ENCODE measurements at places on chromosomes 11 and 22. TPM values are rescaled to one million over a fixed set of nuclear protein-coding genes. Genes with fewer than 3 reads are reported as not detected.

The MUC5B gene
- polyA plus RNA-seq, result 0.12 TPM

The PGA5 gene
- polyA plus RNA-seq, result 0.37 TPM

The PLEKHB1 gene
- polyA plus RNA-seq, result 9.0 TPM

The KRTAP5-10 gene
- polyA plus RNA-seq, result 0.53 TPM

The CREB3L1 gene
- polyA plus RNA-seq, result 12.2 TPM

The SUSD2 gene
- polyA plus RNA-seq, result 15.1 TPM

The ATXN10 gene
- 312 TPM for polyA plus RNA-seq

The GLYAT gene
- polyA plus RNA-seq, result 151 TPM

GRCh38 chr11:117175781-117176180 is 2.8 kb upstream of the SIDT2 start:
- DNase-seq, result no peak

DNA sequence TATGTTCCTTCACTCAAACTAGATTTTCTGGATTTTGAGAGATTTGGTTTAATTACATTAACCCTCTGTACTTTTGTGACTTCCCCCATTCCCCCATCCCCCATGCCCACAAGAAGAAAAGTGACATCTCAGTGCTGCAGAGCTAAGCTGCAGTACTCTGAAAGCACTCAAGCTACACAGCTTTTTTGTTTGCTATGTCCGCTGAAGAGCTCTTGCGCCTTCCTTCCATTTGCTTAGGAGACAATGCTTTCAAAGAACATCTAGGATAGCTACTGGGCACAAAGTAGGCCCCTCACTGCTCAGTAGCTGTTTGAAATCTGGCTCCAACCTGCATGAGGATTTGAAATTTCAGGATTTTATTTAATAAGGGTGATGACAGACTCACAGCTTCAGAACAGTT is 69.7 kb downstream of the SLC17A6 start:
- no peak for DNase-seq

- no peak for DNase-seq
Observed at GRCh38 chr11:30585125-30585891, 845 bp downstream of the MPPED2 start.

DNA sequence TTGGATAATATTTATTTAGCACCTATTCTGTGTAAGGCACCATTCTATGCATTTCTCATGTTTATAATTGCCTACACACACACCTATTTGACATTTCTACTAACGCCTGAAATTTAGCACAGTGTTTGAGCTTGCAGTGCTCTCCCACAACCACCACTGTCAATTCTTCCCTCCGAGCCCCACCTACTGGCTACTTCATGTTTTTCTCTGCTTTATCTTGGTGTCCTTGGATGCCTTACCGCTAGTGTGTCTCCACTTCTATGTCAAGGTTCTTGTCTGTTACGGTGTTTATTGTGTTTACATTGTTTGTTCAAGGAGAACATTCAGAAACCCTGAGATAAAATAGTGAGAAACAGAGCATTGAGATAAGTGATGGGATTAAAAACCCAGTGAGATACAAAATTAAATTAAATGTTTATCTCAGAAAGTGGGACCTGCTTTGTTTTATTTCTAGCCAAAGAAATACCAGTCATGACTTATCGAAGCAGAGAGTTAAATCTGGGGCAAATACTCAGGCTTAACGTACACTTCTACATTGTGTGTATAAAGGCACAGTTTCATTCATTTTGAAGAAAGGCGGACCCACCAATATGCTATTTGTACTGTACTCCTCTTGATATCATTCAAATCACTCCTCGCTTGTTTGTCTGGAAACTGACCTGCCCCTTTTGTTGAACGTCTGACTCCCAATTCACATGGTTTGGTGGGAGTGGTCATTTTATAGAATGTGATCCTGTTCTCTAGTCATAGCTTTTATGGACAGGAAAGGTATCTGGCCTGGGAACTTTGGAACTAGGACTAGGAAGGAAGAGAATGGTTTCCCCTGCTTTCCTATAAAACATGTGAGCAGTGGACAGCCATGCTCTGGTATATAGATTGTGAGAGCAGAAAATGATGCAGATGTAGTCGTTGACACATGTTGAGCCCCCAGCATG is 39.2 kb upstream of the SLC36A4 start:
- peak; percentile 50 for DNase-seq

DNA sequence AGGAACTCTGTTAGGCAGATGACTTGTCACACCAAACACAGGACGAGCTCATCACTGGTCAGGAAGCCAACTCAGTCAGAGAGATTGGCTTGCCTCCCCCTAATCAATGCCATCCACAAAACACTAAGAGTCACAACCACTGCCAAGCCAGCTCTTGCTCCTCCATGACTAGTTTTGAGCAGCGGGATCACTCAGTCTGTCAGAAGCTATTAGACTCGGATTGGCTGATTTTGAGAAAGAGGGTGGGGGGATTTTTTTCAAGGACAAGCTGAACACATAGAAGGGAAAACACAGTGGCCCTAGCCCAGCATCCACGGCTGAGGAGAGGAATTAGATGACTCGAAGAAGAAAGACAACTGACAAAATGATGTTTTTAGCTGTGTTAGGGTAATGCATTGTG is 55.9 kb downstream of the SEZ6L start:
- no peak for DNase-seq

DNA sequence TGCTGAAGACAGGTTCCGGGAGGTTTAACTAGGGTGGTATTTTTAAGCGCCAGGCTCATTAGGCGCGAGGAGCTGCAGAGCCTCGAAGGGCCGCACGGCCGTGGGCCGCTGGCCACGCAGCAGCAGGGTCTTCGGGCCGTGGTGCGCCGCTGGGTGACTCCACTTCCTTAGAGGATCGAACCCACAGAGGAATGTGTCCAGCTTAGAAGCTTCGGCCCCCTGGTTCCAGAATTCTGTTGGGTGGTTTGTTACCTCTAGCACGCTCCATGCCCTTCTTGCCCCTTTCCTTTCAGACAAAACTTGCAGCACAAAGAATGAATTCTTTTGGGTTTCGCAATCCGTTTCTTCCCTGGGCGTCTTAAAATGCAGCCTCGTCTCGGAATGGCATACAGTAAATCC is 773 bp upstream of the PATL1 start:
- DNase-seq, result no peak

- DNase-seq, result no peak
Observed at GRCh38 chr22:50670914-50671538, 1.6 kb upstream of the SHANK3 start.

GRCh38 chr11:75268626-75269366 is 28.2 kb downstream of the TPBGL start:
- DNase-seq, result no peak

DNA sequence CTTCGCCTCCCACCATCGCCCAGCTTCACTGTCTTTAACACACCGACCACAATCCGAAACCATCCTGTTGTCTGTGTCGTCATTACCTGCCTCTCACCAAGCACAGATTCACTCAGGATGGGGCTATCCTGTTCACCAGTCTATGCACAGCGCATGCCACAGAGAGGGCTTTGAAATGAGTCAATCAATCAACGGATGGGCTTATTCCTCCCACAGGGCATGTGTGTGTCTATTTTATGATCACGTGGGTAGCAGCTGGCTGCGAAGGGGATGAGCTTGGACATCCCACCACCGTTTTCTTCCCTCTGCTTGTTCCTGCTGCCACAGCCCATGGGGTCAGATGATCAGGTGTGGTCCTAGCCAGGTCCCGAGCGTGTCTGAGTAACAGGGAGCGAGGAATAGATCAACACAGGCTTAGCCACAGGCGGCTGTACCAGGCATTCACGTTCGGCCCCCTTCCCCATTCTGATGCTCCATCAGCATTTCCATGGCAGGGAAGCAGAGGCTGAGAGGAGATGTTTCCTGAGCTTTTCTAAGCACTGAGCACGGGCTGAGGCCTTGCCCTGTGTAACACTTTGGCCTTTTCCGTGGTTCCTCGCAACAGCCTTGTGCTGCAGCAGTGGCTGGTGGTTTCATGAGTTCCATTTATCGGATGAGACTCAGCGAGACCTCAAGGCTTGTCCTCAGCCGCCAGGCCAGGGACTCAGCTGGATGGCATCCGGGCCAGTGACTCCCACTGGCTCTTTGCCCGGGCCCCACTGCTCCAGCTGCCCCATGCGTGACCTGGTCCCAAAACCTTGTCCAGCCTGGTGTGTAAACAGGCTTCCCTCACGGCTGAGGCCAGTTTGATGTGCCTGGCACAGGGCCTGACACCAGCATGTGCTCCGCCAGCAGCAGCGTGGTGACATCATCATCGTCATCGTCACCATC is 48.1 kb upstream of the FGF3 start:
- DNase-seq, result no peak

- no peak for DNase-seq
Observed at GRCh38 chr11:66716996-66717395, 12.0 kb downstream of the SPTBN2 start.

DNA sequence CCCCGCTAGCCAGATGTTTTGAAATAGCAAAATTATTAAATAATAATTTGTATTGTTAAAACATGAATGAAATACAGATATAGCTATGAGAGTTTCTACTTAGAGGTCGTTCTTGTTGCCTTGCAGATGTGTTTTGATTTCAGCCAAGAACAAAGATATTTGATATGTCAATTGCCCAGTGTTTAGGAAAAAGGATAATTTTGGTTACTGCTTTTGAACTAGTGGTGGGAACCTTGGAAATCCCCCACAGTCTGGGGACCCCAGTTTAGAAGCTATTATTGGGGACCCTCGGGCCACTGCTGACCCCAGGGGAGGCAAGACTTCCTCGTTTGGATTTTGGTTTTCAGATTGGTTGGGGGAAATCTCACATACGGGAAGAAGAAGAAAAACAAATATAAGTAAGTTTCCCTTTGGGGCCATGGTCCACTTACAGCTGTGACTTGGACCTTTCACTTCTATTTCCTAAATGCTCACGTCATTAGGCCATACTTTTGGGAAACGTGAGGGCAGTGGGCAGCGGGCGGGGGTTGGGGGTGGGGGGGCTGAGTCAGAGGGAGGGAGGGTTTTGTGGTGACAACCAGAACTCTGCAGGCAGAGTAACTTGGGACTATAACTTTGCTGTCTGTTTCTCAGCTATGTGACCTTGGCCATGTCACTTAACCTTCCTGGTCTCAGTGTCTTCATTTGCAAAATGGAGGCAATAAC is 37.0 kb downstream of the LDLRAD3 start:
- no peak for DNase-seq

- DNase-seq, result no peak
Observed at GRCh38 chr11:34480314-34480713, 33.3 kb downstream of the ELF5 start.

DNA sequence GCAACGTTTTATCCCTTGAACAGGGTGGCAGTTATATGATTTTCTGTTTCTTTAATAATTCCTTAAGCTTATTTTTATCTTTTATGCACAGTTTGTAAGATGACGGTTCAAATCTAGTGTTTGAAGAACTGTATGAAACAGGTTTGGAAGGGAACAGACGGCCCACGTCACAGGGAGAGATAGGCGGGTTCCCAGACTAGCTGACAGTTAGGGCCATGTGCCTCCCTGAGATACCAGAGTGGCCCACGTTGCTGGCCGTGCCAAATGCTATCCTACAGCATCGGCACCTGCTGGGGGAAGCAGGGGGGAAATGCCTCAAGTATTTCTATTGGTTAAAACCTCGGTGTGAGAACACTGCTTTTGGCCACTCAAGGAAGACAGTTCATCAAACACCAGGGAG is 50.2 kb upstream of the BID start:
- no peak for DNase-seq

- no peak for DNase-seq
Observed at GRCh38 chr11:34006876-34007275, 44.7 kb upstream of the CAPRIN1 start.

- DNase-seq, result no peak
Observed at GRCh38 chr22:40250608-40251007, 72.9 kb downstream of the TNRC6B start.

DNA sequence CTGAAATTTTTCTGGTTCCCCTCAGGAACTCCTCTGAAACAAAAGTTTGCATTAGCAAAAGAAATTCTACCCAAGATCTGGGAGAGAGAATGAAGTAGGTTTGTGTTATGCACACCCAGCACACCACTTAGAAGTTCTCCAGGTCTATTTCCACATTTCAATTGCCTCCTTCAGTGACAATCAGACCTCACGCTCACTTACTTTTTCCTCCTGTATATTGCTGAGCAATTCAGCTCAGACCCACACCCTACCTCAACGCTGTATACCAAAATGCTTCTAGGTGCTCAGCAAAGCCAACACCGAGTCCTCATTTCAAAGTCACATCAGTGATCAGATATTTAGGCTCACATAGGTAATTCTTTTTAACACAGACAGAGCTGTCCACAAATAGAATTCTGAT is 19.2 kb downstream of the MRGPRX3 start:
- no peak for DNase-seq

DNA sequence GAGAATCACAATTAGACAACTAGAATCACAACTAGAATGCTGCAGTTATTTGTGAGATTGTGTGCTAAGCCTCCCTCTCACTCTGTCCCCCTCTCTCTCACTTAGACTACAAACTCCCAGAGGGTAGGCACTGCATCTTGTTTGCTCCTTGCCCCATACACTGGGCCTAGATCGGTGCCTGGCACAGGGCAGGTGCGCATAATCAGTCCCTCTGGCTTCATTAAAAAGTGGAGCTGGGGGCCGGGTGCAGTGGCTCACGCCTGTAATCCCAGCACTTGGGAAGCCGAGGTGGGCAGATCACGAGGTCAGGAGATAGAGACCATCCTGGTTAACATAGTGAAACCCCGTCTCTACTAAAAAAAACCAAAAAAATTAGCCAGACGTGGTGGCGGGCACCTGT is 456.8 kb downstream of the MIAT start:
- no peak for DNase-seq

DNA sequence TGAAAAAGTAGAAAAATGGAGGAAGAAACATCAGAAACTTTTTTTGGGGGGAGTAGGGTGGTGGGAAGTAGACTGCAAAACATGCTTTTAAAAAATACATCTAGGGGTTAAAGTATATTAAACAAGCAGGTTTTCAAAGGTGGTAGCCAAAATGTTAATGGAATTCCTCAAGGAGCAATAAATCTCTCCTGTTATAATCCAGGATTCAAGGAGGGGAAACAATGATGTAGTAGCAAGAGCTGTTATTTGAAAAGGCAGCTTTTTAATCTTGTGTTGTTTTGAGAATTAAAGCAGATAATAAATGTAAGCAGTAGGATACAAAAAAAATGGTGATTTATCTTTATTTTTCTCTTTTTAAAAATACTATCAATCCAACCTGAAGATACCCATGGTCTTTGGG is 736.5 kb upstream of the CCDC90B start:
- DNase-seq, result no peak
